ENCODE measurements at places on chromosomes 3 and 15.
A peak's percentile ranks its signal among the peaks of the same experiment; 100 is the strongest.

DNA sequence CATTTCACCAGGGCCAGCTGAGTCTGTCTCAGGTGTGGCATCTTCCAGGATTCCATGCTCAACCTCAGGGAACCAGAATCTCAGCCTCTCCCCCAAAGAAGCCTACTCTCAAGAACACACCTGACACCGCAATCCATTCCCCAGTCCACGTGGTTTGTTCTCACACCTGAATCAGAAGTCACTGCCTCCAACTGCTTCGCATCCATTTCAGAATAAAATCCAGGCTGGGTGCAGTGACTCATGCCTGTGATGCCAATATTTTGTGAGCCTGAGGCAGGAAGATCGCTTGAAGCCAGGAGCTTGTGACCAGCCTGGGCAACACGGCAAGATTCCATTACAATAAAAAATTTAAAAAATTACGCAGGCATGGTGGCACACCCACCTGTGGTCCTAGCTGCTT is 212.2 kb downstream of the FOXP1 start:
- peaks cover 25% of the 10 kb centered on the region for H3K4me1 ChIP-seq
- peaks cover 3% of the 10 kb centered on the region for H3K36me3 ChIP-seq
- no peak for DNase-seq

- DNase-seq = no peak
- H3K4me3 ChIP-seq = no peak overlapping the region
- H3K36me3 ChIP-seq = no peaks in the 10 kb centered on the region
- no peaks in the 10 kb centered on the region for H3K27me3 ChIP-seq
Measured at GRCh38 chr3:77885381-77885780, 845.5 kb downstream of the ROBO2 start.

GRCh38 chr3:15405448-15406050 is 21.8 kb downstream of the METTL6 start:
- no peaks in the 10 kb centered on the region for H3K36me3 ChIP-seq
- H3K27me3 ChIP-seq = no peaks in the 10 kb centered on the region
- no peak overlapping the region for H3K27ac ChIP-seq
- no peak overlapping the region for H3K4me3 ChIP-seq
- no peak for DNase-seq
- H3K4me1 ChIP-seq = peaks cover 12% of the 10 kb centered on the region

DNA sequence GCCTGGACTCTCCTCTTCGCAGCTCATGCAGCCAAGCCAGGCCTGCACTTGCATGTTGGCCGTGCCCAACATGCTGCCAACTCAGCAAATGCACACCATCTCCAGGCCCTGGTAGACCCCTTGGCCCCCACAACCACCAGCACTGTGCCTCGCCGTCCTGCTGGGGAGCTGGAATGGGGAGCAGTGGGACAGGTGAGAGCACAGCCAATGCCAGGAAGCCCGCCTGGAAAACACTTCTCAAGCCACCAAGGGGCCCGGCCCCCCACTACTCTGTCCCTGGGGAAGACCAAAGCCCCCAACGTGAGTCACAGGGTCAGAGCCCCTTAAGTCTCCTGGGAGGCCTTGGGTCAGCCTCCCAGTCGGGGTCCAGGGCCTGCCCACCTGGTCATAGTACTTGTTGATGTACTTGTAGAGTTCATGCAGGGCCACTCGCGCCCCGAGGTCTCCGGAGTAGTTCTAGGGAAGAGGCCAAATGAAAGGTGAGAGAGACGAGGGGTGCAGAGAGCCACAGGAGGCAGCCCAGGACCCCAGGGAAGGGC is 24.5 kb downstream of the PLXNB1 start:
- no peak overlapping the region for H3K27ac ChIP-seq
- H3K4me3 ChIP-seq = no peak overlapping the region
- no peaks in the 10 kb centered on the region for H3K36me3 ChIP-seq
- H3K27me3 ChIP-seq = no peaks in the 10 kb centered on the region
- H3K4me1 ChIP-seq = no peaks in the 10 kb centered on the region

DNA sequence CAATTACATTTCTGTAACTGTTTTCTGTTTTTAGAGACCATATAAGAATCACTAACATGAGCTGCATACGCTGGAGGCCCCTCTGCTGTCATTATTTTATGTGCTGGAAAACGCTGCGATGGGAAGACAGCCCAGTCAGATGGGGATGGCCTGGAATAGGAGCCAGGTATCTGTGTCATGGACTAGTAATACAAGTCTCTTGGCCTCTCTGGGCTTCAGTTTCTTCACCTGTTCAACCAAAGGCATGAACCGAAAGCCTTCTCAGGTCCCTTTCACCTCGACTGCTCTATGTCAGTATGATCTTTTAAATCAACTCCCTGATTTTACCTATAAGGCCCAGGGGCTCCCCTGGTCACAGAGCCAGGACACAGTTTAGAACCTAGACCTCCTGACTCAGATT is 14.6 kb upstream of the RFTN1 start:
- no peaks in the 10 kb centered on the region for H3K4me1 ChIP-seq
- H3K27me3 ChIP-seq = peaks cover 7% of the 10 kb centered on the region
- H3K4me3 ChIP-seq = no peak overlapping the region
- no peak for DNase-seq
- no peak overlapping the region for H3K27ac ChIP-seq
- peaks cover 3% of the 10 kb centered on the region for H3K36me3 ChIP-seq

GRCh38 chr3:177281292-177282118 is 84.2 kb upstream of the TBL1XR1 start:
- no peaks in the 10 kb centered on the region for H3K36me3 ChIP-seq
- peak overlapping the region; percentile 52 for H3K27ac ChIP-seq
- no peak overlapping the region for H3K4me3 ChIP-seq
- no peaks in the 10 kb centered on the region for H3K27me3 ChIP-seq
- H3K4me1 ChIP-seq = peaks cover 32% of the 10 kb centered on the region

GRCh38 chr15:63420333-63420747 is 38.7 kb upstream of the CA12 start:
- H3K4me1 ChIP-seq = no peaks in the 10 kb centered on the region
- no peak overlapping the region for H3K4me3 ChIP-seq
- H3K27me3 ChIP-seq = no peaks in the 10 kb centered on the region
- DNase-seq = no peak
- no peak overlapping the region for H3K27ac ChIP-seq

DNA sequence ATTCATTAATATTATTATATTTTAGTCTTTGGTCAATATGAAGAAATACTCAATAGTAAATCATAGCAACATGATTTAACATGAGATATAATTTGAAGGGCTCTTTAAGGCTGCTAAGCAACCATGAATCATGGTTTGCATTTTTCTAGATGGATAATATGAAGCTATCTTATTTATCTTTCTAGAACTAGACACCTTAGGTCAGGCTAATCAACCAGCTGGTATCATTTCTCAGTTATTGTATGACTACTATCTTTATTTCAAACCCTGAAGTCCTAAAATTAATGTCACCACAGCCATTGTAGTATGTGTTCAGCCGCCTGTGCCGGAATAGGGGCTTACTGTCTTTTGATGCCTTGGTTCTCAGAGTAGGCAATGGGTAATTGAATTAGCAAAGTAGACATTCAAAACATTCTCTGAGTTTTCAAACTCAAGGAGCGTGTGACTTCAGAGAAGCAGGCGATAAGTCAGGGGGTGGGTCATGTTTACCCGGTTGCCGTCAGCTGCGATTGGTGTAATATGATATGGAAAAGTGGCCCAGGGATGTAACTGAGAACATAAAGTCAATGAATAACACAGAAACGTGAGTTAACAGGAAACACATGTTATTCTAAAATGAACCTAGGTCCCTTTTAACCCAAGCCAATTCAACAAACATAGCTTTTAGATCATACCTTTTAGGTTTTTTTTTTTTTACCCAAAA is 93.4 kb upstream of the CTDSPL start:
- no peak overlapping the region for H3K4me3 ChIP-seq
- peaks cover 14% of the 10 kb centered on the region for H3K27me3 ChIP-seq
- H3K36me3 ChIP-seq = no peaks in the 10 kb centered on the region

DNA sequence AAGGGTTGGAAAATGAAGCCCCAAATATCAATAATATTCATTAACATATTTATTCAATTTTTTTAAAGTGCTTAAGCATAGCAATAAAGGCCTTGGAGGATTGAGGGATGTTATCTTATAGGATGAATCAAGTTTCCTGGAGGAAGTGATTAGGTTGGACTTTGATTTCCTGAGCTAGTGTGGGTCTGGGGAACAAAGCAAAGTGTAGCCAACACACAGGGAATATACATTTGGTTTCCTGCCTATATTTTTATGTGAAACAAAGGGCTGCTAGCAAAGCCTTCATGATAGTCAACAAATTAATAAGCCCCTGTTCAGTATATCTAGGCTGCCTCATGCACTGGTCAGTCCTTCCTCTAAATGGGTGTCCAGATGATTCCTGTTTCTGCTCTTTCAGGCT is 261.1 kb upstream of the IL12A start:
- H3K27ac ChIP-seq = no peak overlapping the region
- no peak for DNase-seq
- H3K4me1 ChIP-seq = no peaks in the 10 kb centered on the region

GRCh38 chr3:53799338-53799865 is 46.8 kb downstream of the CHDH start:
- DNase-seq = no peak
- no peaks in the 10 kb centered on the region for H3K4me1 ChIP-seq
- peaks cover 6% of the 10 kb centered on the region for H3K27me3 ChIP-seq
- no peaks in the 10 kb centered on the region for H3K36me3 ChIP-seq
- no peak overlapping the region for H3K27ac ChIP-seq

DNA sequence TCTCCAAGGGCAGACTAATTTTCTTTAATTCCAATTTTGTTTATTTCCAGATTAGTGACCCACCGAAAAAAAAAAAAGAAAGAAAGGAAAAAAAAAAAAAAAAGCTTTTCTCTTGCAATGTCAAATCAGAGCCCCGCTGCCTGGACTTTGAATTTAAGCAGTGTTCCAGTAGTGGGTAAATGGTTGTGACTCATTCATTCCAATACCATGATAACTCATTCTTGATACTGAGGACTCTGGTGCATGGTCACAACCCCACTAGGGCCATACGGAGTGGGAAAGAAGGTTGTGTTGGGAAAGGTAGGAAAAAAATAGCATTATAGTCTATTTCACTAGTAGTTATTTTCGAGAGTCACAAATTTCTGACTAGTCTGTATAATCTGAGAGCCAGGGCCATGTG is 59.1 kb upstream of the COL8A1 start:
- peaks cover 1% of the 10 kb centered on the region for H3K27me3 ChIP-seq
- H3K4me3 ChIP-seq = no peak overlapping the region
- H3K27ac ChIP-seq = no peak overlapping the region
- H3K36me3 ChIP-seq = no peaks in the 10 kb centered on the region

DNA sequence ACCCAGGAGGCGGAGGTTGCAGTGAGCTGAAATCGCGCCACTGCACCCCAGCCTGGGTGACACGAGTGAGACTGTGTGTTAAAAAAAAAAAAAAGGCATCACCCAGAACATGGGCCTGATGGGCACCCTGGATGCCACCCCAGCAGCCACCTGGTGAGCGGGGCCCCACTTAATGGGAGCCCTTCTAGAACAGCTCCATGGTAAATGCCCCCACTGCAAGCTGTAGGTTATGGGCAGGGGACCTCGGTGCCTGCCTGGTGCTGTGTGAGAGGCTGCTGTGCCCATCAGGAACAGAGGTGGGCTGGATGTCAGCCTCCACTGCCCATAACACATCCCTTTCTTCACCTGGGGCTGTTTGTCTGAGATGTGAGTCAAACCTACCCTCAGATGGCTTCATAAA is 156.2 kb upstream of the MEF2A start:
- H3K4me3 ChIP-seq = no peak overlapping the region
- no peaks in the 10 kb centered on the region for H3K36me3 ChIP-seq
- no peak overlapping the region for H3K27ac ChIP-seq

GRCh38 chr15:27939246-27939645 is 159.9 kb downstream of the OCA2 start:
- no peaks in the 10 kb centered on the region for H3K4me1 ChIP-seq
- H3K27ac ChIP-seq = no peak overlapping the region

DNA sequence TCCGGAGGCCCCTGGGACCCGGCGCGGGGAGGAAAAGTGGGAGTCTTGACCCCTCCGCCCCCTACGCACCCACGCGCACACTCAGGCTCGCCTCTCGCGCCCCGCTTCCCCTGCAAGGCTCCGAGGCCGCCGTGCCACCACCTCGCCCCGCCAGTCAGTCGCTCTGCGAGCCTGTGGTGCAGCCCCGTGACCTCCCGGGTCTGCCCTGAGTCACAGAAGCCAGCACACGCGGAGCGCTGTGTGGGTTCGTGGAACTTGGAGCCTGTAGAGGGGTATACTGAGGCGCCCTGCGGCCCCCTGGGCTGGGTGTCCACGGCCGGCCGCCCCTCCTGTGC is 380 bp upstream of the ALS2CL start:
- H3K4me3 ChIP-seq = peak overlapping the region; percentile 74
- no peaks in the 10 kb centered on the region for H3K36me3 ChIP-seq
- H3K27ac ChIP-seq = no peak overlapping the region
- peak; percentile 64 for DNase-seq
- H3K4me1 ChIP-seq = peaks cover 26% of the 10 kb centered on the region
- H3K27me3 ChIP-seq = peaks cover 10% of the 10 kb centered on the region

DNA sequence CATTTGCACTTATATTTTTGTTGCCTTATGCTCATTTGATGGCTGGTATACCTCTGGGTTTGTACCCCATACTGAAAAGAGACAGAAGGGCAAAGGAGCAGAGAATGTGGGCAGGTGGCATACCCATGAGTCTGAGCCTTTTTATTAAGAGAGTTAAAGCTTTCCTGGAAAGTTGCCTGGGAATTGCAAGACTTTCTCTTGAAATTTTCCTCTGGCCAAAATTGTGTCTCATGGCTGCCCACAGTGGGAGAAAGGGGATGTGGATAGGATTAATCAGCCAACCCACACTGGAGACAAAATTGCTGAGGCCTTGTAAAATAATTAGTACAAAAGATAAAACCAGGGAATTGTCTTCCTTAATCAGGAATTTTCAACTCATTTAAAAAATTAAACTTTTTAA is 8.2 kb upstream of the NMD3 start:
- no peaks in the 10 kb centered on the region for H3K4me1 ChIP-seq
- no peaks in the 10 kb centered on the region for H3K27me3 ChIP-seq
- no peaks in the 10 kb centered on the region for H3K36me3 ChIP-seq
- DNase-seq = no peak
- no peak overlapping the region for H3K4me3 ChIP-seq
- H3K27ac ChIP-seq = no peak overlapping the region

DNA sequence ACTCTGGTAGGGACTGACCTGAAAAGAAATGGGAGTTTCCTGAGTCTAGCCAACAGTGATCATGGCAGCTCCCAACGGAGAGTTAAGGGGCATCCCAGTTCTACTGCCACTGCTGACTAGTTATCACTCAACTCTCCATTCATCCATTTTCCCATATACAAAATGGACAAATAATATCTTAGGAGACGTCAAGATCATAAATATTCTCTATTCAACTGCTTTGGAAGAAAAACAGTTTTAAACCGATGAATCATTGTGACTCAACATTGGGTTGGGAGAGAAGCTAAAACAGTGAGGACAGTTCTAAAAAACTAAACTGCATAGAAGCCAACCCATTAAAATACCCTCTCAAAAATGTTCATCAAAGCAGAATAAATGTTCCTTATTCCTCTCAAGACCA is 57.6 kb upstream of the CHRM5 start:
- no peak for DNase-seq
- no peak overlapping the region for H3K4me3 ChIP-seq
- peaks cover 15% of the 10 kb centered on the region for H3K4me1 ChIP-seq
- no peaks in the 10 kb centered on the region for H3K27me3 ChIP-seq

- H3K27me3 ChIP-seq = no peaks in the 10 kb centered on the region
- peaks cover 31% of the 10 kb centered on the region for H3K4me1 ChIP-seq
- no peaks in the 10 kb centered on the region for H3K36me3 ChIP-seq
Measured at GRCh38 chr15:38651328-38652038, 86.9 kb upstream of the RASGRP1 start.

Measured in memory B cell (primary cell).